ENCODE measurements at places on chromosomes 1 and 21.

DNA sequence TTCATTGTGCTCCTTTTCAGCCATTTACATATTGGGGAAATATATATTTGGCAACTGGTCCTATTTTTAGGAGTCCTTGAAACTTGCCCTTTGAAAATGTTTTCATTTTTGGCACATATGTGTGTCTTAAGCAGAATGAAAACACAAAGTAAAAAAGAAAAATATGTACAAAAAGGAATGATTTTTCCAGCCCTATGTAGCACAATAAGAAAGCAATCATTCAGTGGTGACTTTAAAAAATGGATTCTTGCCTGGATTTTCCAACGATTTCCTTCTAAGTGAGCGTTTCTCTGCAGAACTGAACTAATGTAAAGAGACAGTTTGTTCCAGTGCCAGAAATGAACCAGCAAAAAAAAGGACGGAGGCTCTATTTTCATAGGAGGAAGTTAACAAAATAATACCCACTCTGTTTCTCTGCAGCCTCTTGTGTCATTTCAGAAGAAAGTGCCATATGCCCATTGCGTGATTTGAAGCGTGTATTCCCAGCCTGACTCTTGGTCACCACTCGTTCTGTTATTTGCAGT is 340.1 kb downstream of the SETD4 start:
- DNase-seq = no peak

DNA sequence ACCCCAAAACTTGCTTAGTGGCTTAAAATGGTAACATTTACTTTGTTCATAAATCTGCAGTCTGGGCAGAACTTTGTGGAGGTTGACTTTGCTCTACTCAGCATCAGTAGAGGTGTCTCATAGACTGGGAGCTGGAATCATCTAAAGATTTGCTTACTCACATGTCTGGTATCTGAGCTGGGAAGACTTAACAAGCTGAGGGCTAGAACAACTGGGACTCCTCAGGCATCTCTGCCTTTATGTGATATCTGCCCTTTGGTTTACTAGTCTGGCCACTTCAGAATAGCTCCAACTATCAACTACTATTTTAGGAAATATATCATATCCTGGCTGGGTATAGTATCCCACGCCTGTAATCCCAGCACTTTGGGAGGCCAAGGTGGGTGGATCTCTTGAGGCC is 82.5 kb downstream of the C4BPA start:
- DNase-seq = no peak

- DNase-seq = no peak
Observed at GRCh38 chr1:215473943-215474342, 93.2 kb upstream of the KCTD3 start.

- DNase-seq = no peak
Observed at GRCh38 chr1:55210990-55211801, 4.0 kb downstream of the USP24 start.

- no peak for DNase-seq
Observed at GRCh38 chr1:213327017-213327667, 276.1 kb downstream of the RPS6KC1 start.

DNA sequence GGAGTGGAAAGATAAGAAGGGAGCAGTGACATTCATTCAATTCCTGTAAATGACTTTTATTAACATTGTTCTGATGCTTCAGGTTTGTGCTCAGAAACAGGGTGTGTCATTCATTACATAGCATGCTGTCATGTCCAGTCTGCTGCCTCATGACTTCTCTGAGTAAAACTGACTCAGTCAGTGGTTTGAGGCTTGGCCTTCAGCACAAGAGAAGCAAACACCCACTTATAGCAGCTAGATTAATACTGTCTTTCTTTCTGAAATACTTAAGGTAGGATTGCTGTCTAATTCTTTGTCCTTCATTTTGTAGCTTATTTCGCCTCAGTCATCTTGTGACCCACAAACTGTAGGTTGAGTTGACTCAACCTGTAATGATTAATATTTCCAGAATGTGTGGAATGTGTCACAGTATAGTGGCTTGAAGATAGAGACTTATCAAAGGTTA is 32.9 kb downstream of the RASAL2 start:
- DNase-seq = no peak

DNA sequence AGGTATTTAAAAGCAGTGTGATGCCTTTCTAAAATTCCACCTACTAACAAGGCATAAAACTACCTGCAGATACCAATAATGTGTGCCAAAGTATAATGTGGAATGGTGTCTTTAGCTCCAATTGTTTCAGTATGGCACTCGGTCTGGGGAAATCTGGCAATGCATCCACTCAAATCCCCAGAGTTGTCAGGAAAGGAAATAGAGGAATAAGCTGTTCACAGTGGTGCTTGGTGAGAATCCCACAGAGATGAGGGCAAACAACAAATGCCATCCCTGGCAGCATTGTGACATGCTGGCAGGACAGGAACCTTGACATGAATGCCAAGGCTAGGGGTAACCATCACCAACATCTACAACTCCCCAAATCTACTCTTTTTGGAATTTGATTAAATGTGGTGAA is 240.7 kb downstream of the BARHL2 start:
- no peak for DNase-seq

DNA sequence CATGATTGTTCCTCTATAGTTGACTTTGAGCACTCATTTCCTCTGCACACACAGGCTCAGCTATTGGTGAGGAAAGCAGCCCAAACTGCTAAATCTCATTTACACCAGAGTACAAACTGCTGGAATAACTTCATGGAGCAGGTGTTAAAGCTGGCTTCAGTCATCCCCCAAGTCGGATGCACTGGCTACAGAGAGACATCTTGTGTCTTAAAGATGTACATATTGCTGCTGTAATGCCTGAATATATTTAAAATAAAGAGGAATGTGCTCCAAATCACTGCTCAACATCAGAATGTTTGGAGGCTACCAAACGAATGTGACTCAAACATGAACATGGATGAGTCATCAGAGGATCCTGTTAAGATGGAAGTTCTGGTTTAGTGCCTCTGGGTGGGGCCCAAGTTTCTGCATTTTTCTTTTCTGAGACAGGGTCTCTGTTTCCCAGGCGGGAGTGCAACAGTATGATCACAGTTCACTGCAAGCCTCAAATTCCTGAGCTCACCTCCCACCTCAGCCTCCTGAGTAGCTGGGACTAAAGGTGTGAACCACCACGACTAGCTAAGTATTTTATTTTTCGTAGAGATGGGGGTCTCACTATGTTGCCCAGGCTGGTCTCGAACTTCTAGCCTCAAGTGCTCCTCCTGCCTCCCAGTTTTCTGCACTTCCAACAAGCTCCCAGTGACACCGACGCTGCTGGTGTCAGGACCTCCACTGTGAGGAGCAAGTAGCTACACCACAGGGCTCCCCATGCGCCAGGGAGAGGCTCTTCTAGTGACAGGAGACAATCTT is 79.0 kb upstream of the KRTAP19-8 start:
- DNase-seq = no peak

GRCh38 chr1:30318413-30318812 is 405.0 kb downstream of the MATN1 start:
- DNase-seq = no peak

DNA sequence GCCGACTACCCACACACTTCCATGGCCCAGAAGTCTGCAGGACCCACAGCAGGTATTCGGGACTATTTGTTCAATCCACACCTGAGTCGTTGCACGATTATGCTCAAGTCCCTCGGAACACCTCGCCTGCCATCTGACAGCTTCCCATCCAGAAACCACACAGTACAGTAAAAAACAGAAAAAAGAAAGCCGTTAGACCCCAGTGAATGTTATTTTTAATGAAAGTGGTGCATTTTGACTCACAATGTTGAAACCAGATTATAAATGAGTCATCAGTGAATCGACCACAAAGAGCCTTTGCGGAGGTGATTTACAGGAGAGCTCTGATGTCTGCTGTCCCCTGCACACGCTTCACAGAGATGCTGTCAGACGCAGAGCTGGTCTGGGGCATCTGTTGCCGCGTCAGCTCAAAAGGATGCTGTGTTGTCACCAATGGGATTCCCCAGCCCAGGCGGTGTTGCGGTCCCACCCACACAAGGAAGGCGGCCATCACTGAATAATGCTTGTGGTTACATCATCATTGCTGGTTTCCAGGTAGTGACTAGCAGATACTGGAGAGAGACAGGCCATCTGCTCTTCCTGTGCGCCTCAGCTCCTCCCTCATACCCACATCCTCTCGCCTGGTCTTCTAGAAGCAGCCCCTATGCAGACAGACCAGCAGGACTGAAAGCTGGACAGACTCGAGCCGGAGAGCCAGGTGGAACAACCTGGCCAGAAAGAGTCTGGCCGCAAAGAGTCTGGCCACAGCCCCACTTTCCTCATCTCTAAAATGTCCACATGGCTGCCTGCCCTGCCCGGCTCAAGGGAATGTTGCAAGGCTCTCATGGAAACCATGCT is 116.8 kb downstream of the TOMM20 start:
- DNase-seq = no peak

GRCh38 chr1:162629077-162629627 is 3.1 kb upstream of the DDR2 start:
- DNase-seq = no peak

DNA sequence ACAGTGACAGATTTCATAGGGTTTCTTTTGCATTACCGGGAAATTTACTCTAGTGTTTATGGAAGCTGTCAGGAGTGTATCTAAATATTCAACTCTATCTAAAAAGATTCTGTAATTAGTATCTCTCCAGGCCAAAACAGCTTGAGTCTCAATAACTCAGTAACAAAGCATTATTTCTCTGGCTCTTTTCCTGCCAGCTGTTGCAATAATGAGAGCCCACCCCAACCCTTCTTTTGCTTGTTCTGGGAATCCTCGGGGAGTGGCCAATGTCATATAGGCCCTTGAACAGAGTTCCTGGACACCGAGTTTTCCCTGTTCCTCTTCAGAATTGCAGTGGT is 120.1 kb upstream of the SGIP1 start:
- no peak for DNase-seq

DNA sequence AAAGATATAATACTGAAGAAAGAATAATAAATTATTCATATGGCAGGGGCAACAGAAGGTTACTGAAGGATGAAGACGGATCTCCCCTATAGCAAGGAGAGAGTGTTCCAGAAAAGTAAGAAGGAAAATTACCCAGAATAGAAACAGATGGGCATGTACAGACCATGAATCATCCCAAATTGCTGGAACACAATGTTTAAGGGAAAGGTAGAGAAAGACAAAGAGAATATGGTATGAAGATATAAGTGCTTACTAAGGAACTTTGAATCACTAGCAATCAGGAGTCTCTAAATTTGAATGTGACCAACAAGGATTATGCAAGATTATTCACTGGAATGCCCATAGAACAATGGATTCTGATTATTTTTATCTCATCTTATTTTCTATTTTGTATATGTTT is 375.4 kb downstream of the COL11A1 start:
- no peak for DNase-seq

- peak; percentile 8 for DNase-seq
Observed at GRCh38 chr1:180842052-180842451, 70.6 kb upstream of the KIAA1614 start.
